ENCODE measurements at places on chromosomes 1 and 21.
A peak's percentile ranks its signal among the peaks of the same experiment; 100 is the strongest.

DNA sequence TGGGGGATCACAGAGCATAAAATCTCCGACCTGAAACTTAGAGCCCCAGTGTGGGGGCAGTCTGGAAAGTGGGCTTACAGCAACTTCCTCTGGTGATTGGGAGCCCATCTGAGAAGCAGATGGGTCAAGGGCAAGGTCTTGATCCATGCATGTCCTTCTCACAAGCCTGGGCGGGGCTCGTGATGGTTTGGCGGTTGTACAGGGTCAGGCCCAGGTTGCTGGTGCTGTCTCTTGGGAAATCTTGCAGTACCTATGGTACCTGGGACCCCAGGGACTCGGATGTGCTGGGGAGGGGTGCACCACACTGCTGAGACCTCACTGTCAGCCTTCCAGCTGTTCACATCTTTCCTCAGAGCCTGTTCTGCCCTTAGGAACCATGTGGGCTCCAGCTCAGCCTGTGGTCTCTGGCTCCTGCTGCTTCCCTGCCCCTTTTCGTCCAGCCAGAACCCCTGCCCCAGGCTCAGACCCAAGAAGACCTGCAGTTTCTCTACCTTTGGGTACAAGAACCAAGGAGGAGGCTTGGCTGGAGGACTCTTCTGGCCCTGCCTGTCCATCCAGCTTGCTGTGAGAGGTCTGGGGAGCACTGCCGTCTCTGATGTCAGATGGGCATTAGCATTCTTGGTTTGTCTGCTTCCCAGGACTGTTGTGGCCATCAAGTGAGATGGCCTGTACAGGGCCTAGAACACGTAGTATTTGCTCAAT is 24.5 kb downstream of the WNT4 start:
- DNase-seq = no peak

- no peak for DNase-seq
These were observed 52.1 kb upstream of the ERRFI1 start for GRCh38 chr1:8078176-8078671.

GRCh38 chr21:37263827-37264600 is 3.1 kb downstream of the VPS26C start:
- DNase-seq = no peak

DNA sequence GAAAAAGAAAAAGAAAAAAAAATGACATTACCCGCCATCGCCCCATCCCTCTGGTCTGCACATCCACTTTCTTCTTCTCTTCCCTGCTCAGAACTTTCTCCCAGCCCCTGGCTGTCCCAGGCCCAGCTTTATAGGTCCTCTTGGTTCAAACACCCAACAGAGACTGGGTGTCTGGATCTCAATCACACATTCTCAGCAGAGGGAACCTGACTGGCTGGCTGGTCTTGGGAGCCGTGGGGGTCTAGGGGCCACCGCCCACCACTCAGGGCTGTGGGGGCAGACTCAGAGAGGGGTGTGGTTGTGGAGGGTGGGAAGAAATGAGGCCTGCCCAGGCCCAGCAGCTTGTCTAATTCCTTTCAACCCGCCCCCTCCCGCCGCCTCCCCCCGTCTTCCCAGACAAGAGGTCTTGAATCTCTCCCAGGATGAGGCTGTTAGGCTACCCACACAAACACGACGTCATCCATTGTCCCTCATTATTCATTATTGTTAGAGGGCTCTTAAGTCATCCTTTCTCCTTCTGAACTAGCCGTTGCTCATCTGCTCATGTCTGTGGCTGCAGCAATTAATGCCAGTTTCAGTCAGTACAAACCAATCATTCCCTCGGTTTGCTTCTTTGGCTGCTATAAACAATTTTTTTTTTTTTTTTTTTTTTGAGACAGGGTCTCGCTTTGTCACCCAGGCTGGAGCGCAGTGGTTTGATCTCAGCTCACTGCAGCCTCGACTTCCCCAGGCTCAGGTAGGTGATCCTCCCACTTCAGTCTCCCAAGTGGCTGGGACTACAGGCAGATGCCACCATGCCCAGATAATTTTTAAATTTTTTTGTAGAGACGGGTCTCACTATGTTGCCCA is 40.6 kb upstream of the CLIC4 start:
- DNase-seq = no peak

- DNase-seq = no peak
These were observed 95.9 kb downstream of the LRIG2 start for GRCh38 chr1:113168946-113169345.

- no peak for DNase-seq
These were observed 1.9 kb downstream of the SAMD13 start for GRCh38 chr1:84303314-84303830.

DNA sequence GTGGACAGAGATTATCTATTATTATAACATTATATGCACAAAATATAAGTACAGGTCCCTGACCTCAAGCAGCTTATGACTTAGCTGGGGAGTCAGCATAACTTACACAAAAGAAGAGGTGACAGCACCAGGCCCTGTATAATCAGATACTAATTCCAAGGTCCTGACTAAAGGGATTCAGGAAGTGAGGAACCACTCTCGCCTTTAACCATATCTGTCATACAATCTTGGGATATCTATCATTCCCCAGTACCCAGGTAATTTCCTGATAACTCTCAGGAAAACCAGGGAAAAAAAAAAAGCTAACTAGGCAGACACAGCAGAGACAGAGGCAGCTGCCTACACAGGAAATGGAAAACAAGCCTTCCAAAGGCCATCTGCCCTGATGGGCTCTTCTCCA is 78.5 kb upstream of the CAMK1G start:
- no peak for DNase-seq

DNA sequence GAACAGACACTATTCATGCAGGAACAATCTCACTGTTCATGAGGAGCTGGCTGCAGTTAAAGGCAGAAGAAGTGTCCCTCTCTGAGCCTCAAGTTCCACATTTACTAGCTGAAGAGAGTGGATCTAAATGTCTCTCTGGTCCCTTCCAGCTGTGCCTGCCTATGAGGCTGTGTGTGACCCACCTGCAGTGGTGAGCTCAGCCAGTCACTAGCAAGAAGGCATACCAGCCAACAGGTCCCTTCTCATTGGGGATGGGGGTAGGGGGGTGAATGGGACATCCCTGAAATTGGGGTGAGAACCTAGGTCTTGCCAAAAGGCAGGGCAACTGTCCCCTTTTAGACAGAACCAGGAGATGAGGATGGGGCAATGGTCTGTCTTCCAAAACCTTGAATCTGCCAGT is 13.6 kb downstream of the RD3 start:
- DNase-seq = no peak

DNA sequence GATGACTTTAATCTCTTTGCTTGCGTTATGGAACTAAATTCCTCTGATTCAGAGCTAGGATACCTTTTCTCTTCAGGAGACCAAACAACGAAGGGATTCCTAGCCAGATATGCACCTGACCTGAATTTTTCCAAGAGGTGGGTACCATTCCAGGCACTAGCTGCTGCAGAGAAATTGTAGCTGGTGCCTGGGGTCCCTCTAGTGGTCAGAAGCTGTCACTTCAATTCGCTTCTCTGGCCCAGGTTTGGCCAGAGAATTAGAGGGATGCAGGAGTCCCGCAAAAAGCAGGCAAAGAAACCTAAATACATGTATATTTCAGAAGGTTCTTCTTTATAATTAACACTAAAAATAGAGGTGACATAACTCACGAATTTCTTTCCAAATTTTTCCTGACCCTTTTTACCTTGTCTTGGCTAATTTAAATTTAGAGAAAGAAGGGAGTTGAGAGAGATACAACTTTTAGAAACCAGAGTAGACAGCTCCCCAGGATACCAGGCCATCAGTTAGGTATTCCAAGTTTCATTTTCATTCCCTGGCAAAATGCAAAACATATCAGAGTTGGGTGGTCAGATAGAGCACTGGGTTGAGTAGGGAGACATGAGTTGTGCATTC is 9.6 kb downstream of the ACKR1 start:
- DNase-seq = no peak

GRCh38 chr1:246492611-246493245 is 14.4 kb downstream of the SMYD3 start:
- DNase-seq = peak; percentile 22

GRCh38 chr1:242017580-242018233 is 18.8 kb upstream of the MAP1LC3C start:
- no peak for DNase-seq

GRCh38 chr21:44677881-44678280 is 4.1 kb downstream of the KRTAP12-1 start:
- DNase-seq = no peak

GRCh38 chr1:244810221-244810620 is 25.2 kb upstream of the COX20 start:
- no peak for DNase-seq

DNA sequence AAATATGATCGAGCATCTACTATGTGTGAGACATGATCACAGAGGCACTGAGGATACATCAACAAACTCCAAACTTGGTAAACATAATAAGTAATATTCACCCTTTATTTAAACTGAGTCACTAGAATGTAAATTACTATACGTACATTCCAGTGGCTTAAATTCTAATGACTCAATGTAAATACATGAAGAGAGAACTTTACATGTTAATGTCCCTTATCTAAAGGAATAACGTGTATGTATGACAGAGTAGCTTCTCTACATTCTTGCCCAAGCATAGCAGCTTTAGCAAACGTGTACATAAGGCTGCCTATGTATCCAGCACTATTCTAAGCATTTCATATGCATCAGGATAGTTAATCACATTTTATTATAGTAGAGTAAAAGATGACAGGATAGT is 111.8 kb upstream of the CYYR1 start:
- DNase-seq = no peak

GRCh38 chr1:158095737-158096335 is 84.9 kb upstream of the CD1D start:
- DNase-seq = peak; percentile 75

DNA sequence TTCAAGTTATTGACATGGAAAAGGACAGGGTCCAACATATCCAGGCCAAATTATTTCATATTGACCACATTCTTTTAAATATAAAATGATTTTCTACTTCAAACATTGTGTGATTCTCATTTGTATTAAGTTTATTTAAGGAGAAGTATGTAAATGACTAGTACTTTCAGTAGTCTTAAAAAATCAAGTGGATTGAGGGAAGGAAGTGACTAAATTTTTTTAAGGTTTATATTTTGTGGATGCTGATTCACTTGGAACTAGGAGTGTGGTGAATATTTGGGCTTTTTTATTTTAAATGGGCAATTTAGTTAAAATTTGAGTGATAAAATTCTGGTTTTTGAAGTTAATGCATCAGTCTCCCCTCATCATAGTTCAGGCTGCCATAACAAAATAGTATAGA is 10.1 kb downstream of the PRRC2C start:
- no peak for DNase-seq

GRCh38 chr1:239826736-239827135 is 264.9 kb upstream of the FMN2 start:
- no peak for DNase-seq

- peak; percentile 58 for DNase-seq
These were observed 55.9 kb upstream of the PTGFRN start for GRCh38 chr1:116853680-116854402.

DNA sequence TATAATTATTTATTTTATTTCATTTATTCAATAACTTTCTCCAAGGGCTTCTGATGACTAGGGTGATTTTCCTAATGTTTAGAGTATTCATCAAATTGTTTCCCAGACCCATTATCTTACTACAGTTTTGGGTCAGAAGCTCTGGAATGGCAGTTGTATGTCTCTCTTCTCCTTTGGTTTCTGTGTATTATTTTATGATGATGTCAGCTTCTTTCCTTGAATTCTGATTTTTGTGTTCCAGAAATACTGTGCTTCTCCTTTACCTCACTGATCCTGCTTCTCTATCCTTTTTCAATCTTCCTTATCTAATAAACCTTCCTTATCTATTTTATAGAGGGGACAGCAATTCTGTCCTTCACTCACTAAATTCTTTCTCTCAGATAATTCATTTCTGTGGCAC is 48.8 kb downstream of the LRRC8B start:
- no peak for DNase-seq

DNA sequence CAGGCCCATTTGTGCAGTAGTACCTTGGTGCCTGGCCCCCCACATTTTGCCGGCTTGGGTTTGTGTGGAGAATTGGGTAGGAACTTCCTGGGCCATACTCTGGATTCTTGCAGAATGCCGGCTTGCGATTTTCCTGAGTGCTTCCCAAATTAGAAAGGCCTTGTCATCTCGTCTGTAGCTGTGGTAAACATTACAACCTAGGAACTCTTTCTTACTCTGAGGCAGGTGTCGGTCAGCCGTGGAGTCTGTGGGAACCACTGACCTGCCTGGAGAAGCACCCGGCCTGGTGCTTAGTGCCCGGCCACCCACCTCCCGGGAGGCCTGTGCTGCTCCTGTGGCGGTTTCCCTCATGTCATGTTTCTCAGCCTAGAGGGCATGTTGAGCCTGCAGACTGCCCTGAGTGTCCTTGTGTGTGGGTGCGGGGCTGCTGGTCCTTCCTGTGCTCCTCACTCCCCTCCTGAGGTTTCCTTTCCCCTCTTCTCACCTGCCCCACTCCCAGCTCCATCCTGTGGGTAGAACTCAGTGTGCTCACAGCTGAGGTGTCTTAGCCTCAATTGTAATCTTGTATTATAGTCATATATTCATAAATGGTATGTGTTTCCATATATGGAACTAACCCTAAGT is 64.7 kb downstream of the S100B start:
- no peak for DNase-seq

DNA sequence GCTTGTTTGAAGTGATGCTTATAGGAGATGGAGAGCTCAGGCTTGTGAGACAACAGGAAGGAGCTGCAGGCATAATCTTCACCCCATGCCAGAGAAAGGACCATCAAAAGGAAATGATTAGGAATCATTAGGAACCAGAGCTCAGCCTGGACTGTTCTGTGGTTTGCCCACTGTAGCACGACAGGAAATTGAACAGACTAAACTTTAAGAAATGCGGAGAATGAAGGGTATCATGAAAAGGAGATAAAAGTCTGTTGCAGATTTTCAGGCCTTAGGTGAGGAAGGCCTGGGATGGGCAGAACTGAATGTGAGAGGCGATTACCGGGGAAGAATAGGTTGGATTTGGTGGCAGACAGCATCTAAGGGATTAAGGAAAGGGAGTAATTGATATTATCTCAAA is 292.0 kb upstream of the PLXNA2 start:
- no peak for DNase-seq

DNA sequence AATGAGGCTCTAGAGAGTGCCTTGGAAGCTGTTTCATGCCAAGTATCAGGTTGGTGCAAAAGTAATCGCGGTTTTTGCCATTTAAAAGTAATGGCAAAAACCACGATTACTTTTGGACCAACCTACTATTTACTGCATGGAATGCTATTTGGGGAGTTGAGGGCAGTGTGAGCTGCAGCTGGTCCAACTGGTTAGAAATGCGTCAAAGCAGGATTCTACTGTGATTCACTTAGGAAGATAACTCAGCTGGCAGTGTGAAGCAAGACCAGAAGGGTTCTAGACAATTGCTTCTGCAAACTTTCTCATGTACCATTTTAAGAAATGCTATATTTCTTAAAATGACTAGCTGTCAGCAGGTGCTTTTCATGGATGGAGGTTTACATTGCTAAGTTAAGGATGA is 21.2 kb upstream of the PLA2G2C start:
- no peak for DNase-seq

GRCh38 chr1:26959722-26960624 is at the start of gene KDF1:
Gene KDF1, minus strand, starts transcription at chr1:26960468. Its CDS starts 8,088 bp downstream, at chr1:26952380.
- DNase-seq = peak; percentile 75

DNA sequence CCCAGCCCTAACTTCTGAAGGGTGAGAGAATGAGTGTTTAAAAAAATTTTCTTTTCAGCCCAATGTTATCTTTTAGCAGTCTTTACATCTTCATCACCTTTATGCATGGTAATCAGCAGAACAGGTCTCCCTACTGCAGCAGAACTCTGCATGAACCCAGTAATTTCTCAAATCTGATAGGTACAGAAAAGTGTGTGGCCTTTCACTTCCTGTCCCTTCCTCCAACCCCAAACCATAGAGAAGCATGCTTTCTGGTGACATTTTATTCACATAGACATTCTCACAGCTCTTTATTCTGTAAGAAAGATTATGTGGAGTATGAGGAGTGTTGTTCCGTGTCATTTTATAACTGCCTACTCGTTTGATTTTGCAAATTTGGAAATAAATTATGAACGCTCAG is 68.6 kb downstream of the RPAP2 start:
- no peak for DNase-seq
